SJSA1 (cell line): ENCODE measurements at places on chromosomes 16 and 17. TPM values are rescaled to one million over a fixed set of nuclear protein-coding genes. Genes with fewer than 3 reads are reported as not detected.

TPSG1 gene
- total RNA-seq, result not detected in 2 replicates

KCNJ18 gene
- total RNA-seq, result not detected in 2 replicates

HOXB13 gene
- not detected in 2 replicates for total RNA-seq

BICDL2 gene
- total RNA-seq, result not detected in 2 replicates
